Left renal cortex interstitium (tissue), 4 donors: ENCODE measurements at places on chromosomes 16 and 17. TPM values are rescaled to one million over a fixed set of nuclear protein-coding genes. Genes with fewer than 3 reads are reported as not detected.

- DNase-seq: no peak
These were observed 75.8 kb downstream of the WSCD1 start for GRCh38 chr17:6145946-6146345.

DNA sequence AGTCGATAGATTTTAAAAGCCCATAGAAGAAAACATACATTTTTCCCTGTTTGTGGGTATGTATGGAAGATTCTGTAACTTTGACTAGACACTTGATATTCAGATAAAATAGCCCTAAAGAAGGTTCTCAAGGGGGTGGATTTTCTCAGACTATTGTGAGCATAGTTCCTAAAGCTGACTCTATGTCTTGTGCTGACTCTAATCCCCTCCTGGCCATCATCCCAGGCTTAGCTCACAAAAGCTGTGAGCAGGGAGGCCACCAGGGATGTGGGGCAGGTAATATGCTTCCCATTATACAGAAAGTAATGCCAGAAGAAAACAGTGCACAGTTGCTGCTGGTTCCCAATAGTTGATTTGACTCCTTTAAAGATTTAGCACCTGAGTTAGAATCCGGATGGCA is 32.0 kb downstream of the CDH13 start:
- DNase-seq: no peak

DNA sequence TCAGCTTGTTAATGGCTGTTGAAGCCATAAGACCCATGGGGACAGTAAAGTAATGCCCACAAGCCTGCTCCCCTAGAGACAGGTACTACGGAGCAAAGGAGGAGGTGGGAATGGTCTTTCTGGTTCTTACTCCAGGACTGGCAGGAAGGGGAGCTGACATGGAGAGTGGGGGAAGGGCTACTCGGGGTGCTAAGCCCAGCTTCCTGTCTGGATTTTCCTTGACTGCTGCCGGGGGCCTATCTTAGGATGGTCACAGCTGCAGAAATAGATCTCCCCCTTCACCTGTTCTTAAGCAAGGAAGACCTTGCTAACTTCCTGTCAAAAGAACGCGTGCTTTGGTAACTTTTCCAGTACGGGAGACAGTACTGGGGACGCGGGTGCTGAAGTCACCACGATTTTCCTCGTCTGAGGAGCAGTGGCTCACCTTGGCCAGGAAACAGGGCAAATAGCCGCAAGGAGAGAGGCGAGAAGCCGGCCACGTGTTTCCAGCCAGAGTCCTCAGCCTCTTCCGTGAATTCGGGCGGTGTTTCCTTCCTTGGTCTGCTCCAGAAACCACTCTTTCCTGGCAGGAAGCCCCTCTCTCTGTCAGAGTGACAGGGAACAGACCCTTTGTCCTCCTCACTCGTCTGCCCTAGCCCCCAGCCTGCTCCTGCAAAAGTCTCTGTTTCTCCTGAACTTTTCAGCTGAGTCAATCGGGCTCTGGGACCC is 656 bp upstream of the PRR29 start:
- DNase-seq: no peak

DNA sequence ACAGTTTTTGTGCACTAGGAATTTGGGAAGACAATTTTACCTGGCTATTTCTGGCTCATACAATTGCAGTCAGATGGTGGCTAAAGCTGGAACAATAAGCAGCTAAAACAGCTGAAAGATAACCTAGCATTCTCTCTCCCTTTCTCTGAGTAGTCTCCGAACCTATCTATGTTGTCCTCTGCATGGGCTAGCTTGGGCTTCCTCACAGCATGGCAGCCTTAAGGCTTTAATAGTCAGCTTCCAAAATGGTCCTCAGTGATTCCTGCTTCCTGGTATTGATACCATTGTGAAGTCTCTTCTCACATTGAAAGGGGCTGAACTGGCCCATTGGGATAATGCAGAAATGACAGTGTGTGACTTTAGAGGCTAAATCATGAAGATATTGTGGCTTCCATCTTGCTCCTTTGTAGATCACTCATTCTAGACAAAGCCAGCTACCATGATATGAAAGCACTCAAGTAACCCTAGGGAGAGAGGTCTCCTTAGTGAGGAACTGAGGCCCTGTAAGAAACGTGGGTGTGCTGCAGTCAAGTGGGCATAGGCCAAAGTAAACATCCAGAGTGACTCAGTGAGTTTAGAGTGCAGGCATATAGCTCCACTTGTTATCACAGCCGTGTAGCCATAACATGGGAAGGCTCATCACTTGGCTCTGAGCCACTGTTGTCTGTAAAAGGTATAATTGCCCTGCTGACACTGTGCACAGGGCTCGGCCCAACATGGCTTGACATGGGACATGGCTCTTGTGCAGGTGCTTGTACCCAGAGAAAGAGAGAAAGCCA is 5.5 kb upstream of the VKORC1 start:
- DNase-seq: no peak

GRCh38 chr17:4978726-4979125 is 8.7 kb downstream of the CAMTA2 start:
- DNase-seq: no peak

DNA sequence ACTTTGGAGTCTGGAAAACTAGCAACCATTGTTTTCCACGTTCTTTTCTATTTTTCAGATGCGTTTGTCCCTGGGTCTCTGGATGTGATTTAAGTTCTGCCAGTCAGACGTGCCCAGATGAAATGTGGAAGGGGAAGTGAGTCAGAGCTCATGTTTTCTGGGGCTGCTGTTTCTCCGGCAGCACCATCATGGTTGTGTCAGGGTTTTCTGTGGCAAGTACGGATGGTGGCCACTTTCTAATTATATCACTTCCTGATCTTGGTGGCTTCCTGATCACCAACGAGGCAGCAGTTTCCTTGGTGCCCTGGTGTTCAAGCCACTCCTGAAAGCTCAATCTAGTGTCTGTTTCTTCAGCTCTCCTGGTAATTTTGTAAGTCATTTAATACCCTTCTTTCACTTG is 31.4 kb upstream of the PMFBP1 start:
- no peak for DNase-seq

DPEP3 gene
- not detected for polyA plus RNA-seq
